ENCODE measurements at places on chromosomes 4 and X.

DNA sequence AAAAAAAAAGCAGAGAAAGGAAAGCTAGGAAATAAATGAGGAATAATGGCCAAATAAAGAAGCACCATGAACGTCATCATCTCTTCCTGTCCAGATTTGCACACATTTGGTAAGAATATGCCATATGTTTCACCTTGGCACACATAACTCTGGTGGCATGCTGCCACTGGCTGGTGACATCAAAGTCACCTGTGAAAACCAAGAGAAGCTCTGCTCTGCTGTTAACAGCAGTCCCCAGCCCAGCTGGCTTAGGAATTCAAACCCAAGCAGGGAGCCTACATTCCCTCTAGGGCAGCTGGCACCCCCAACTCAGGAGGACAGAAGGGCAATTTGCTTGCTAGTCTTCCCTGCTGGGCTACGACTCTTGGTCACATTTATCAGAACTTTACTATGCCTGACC, 77.6 kb downstream of the RASL11B start:
- DNase-seq: no peak

DNA sequence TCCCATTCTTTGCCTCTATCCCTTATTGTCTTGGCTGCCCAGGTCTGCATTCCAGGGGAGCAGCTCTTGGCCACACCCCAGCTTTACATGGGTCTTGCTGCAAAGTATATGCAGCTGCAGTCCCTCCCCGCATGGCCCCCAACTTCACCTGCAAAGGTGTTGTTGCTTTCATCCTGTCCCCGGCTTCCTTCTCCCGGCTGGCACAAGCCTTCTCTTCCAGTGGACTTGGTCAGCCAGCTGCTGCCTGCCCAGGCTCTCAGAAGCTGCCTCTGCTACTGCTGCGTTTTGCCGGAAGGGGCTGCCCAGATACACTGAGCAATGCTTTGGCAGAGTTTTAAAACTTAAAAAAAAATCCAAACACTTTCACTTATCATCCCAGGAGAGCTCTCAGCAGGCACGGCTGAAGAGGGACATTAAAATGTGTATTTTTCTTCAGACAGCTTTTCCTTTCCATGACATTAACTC, 121.2 kb upstream of the PDLIM3 start:
- no peak for DNase-seq

- DNase-seq: no peak
Measured at GRCh38 chrX:97847885-97848679, 964.4 kb downstream of the RPA4 start.

GRCh38 chr4:184885602-184886001, 59.8 kb upstream of the ACSL1 start:
- no peak for DNase-seq

DNA sequence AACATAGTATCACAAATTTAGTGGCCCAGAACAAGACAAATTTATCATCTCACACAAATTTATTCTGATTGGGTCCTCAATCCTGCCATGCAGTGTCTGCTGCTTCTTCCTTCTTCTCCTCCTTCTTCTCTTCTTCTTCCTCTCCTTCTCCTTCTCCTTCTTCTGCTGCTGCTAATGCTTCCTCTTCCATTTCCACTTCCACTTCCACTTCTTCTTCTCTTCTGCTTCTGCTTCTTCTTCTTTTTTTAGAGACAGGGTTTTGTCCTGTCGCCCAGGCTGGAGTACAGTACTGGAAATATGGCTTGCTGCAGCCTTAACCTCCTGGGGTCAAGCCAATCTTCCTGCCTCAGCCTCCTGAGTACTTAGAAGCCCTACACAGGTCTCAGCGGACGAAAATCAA, 37.5 kb downstream of the FGFBP1 start:
- DNase-seq: no peak

- no peak for DNase-seq
Measured at GRCh38 chr4:149955780-149956390, 122.4 kb upstream of the DCLK2 start.

DNA sequence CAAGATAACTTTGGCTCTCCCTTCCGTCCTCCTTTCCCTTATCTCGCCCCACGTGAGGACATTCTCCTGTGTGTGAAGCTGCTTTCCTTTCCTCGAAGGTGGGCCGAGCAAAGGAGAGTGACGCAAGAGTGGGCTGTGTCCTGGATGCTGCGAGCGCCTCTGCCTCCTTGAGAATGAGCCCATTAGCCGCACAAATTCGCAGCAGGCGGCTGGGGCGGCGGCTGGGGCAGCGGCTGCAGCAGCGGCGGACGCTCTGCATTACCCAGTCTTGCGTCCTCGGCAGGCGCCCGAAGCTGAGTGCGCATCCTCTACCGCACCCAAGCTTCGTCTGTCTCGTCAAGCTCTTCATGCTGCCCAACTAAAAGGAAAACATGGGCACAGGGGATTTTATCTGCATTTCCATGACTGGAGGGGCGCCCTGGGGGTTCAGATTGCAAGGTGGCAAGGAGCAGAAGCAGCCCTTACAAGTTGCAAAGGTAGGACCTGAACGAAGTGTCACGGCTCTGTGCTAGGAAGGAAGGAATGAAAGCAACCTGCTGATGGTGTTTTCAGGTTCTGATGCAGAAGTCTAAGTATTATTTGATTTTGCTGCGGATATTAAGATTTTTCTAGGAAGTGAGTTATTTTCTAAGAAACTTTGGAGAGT, at the start of gene SYNPO2:
TSS of gene SYNPO2 (plus strand) at position 189 of the 646 bp plus-strand sequence. CDS start at position 372, 183 bp downstream.
- peak; percentile 80 for DNase-seq

DNA sequence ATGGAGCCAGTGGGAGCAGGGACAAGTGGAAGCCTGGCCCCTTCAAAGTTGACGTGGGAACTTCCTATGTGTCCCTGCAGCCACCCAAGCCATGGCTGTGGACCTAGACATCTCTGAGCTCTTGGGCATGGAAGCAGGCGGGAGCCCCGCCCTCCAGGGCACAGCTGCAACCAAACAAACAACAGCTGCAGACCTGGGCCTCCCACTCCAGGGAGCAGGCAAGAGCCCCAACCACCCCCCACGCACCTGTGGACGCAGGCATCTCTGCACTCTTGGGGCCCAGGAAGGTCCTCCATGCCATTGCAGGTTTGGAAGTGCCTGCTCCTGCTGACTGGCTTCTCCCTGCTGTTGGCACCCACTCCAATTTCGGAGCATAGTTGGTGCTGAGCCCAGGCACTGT, 118.6 kb downstream of the ZMAT1 start:
- DNase-seq: no peak

GRCh38 chr4:836750-837301, 10.9 kb upstream of the CPLX1 start:
- no peak for DNase-seq

Measured in NCI-H226 (cell line).